ENCODE measurements at places on chromosomes 4 and X.

GRCh38 chr4:7857238-7857701 is 82.4 kb downstream of the AFAP1 start:
- DNase-seq = peak; percentile 23

DNA sequence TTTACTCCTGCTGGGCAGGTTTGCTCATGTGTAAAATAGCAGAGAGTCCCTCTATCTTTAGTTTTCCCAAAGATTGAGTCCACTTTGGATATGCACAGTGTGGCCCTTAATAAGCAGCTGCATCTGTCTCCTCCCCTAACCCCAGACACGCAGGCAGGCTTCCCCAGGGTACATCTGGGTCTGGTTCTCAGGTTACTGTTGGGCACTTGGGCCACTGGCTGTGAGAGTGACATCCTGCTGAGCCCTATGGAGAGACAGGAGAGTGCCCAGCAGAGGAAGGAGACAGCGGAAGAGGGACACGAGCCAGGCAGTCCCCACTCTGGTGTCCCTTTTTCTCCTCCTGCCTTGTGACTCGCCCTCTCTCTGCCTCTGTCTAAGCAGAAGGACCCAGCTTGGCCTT is 16.0 kb downstream of the XK start:
- DNase-seq = no peak

DNA sequence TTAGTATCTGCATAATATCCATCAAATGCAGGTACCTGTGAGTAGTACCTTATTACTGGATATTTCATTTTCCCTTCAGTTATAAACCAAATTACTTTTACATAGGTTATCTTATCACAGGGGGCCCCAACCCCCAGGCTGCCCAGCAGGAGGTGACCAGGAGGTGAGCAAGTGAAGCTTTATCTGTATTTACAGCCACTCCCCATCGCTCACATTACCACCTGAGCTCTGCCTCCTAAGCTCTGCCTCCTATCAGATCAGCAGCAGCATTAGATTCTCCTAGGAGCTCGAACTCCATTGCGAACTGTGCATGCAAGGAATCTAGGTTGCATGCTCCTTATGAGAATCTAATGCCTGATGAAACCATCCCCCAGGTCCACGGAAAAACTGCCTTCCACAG is 6.3 kb downstream of the PRSS12 start:
- no peak for DNase-seq

GRCh38 chr4:70651864-70652506 is 14.3 kb downstream of the JCHAIN start:
- peak; percentile 36 for DNase-seq

GRCh38 chrX:103608306-103608963 is 672 bp downstream of the TCEAL3 start:
- peak; percentile 10 for DNase-seq

- DNase-seq = no peak
Measured at GRCh38 chr4:171517883-171518282, 295.3 kb upstream of the GALNTL6 start.

DNA sequence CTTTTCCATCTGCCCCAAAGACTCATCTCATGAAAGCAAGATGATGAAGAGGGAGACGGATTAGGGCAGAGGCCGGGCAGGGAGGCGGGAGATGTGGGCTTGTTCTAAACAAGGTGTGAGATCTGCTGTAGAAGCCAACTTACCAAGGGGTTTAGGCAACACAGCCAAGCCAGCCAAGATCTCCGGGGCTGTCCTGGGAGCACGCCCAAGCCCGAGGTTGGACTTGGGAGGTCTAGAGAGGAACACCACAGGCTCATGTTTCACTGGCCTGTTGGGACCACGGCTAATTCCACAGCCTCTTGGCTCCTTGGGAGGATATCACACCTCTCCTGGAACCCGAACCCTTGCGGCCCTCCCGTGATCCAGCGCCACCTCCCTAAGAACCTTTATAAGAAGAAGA is 171.4 kb downstream of the CRLF2 start:
- no peak for DNase-seq

DNA sequence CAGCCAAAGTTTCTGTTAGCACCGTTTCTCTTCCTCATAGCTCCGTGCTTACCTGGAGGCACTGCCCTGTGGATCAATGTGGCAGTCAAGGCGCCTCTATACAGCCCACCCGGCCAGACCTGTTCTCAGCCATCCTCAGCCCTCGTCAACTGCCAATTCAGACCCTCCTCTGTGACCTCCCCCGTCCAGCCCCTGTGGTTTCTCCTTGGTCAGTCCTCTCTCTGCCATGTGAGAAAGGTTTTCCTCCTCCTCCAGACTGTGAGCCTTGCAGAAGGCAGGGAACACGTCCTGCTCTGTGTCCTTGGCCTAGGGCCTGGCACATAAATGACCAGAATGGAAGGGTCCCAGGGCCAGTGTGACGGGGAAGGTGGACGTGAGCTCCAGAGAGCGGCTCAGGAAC is 174.6 kb upstream of the PSAPL1 start:
- no peak for DNase-seq

DNA sequence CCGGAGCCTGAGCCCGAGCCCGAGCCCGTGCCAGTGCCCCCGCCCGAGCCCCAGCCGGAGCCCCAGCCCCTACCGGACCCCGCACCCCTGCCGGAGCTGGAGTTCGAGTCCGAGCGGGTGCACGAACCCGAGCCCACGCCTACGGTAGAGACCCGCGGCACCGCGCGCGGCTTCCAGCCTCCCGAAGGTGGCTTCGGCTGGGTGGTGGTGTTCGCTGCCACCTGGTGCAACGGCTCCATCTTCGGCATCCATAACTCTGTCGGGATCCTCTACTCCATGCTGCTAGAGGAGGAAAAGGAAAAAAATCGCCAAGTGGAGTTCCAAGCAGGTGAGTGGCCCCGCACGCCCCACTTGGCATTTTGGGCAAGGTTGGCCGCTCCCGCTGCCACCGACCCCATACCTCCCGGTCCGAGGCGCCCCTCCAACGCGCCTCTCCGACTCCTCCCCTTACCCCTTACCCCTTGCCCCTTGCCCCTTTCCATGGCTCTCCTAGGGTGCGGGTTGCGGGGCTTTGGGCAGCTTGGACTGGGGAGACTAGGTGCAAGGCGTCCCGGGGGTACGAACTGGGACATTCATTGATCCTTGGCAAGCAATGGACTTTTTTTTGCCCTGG is 553 bp downstream of the SLC16A2 start:
- no peak for DNase-seq

DNA sequence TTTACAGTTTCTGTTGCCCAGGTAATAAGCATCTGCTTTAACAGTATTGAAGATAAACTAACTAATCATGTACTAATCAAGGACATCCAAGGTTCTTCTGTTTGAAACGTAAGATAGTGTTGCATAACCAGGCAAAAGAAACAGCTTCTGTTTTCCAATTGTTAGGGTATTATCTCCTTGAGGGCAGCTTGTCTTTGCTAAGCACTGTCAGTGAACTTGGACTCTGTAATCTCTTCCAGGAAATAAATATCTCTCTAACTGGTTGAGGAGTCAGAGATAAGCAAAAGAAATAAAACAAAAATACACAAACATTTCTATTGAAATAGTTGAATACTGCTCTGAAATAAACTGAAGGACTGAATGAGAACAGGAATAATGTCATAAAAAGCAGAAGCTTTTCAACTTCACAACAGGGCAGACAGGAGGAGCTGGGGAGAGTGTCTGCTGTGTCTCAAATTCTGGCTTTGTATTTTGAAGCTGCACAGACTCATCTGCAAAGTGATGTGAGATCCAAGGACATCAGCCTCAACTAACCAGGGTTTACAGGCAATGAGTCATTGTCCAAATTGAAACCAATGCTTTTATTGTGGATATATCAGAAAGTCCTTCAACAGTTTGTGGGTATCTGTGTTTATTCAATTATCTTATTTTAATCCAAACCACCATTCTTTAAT is 1253.0 kb upstream of the PCDH7 start:
- no peak for DNase-seq

- DNase-seq = no peak
Measured at GRCh38 chr4:110368409-110368808, 107.5 kb upstream of the ENPEP start.

Data from GM10248 (cell line).